Hippocampal formation (tissue), 2 donors: ENCODE measurements at places on chromosomes 11 and 22.

DNA sequence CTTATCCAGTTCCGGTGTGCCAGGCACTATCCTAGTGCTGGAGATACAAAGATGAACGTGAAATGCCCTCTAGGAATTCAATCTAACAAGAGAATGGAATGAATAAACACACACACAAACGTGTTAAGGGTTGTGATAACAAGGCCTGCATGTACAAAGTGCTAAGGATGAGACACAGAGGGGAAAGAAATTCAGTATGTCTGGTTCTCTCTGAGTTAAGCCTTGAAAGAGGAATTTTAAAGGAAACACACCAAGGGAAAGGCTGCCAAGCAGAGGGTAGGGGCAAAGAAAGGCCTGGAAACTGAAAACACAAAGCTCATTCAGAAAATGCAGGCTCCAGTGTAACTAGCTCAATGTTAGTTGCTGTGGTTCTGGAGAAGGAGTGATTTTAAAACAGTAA lies 4.2 kb downstream of the CHKA start:
- no peak for DNase-seq

- no peak for DNase-seq
These were observed 562 bp downstream of the ZBED4 start for GRCh38 chr22:49853981-49854831.

- no peak for DNase-seq
These were observed 2.6 kb downstream of the NPTXR start for GRCh38 chr22:38841211-38841610.

DNA sequence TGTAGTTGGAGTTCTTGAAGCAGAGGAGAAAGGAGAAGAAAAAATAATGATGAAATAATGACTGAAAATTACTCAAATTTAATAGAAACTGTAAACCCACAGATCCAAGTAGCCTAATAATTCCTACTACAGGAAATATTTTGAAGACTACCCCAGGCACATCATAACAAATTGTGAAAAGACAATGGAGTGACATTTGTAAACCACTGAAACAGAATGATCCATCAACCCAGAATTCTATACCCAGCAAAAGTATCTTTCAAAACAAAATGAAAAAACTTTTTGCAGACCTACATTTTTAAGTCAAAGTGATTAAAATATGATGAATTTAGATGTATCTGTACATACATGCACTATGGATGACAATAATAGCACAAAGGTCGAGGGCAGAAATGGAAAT lies 194.6 kb downstream of the TMEM135 start:
- no peak for DNase-seq

- DNase-seq, result no peak
These were observed 42.8 kb upstream of the CCND1 start for GRCh38 chr11:69598147-69598546.

DNA sequence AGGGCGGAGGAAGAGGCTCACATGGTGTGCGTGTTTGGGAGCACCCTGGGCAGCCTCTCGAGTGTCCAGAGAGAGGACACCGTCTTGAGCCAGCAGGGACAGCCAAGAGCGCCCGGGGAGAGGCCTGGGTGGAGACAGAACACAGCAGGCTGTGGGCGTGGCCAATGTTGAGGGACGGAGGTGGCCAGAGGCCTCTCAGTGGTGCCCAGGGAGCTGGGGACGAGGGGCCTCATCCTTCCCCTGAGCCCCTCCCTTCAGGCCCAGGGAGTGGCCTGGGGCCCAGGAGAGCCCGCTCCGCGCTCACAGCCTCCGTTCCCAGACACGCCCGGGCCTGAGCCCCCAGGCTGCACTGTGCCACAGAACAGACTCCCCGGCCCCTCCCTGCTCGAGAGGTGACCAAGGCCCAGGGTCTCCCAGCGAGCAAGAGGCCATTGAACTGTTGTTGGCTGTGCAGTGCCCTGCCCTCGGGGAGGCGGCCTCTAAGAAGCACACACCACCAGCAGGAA lies 48.4 kb downstream of the CDKN1C start:
- no peak for DNase-seq

DNA sequence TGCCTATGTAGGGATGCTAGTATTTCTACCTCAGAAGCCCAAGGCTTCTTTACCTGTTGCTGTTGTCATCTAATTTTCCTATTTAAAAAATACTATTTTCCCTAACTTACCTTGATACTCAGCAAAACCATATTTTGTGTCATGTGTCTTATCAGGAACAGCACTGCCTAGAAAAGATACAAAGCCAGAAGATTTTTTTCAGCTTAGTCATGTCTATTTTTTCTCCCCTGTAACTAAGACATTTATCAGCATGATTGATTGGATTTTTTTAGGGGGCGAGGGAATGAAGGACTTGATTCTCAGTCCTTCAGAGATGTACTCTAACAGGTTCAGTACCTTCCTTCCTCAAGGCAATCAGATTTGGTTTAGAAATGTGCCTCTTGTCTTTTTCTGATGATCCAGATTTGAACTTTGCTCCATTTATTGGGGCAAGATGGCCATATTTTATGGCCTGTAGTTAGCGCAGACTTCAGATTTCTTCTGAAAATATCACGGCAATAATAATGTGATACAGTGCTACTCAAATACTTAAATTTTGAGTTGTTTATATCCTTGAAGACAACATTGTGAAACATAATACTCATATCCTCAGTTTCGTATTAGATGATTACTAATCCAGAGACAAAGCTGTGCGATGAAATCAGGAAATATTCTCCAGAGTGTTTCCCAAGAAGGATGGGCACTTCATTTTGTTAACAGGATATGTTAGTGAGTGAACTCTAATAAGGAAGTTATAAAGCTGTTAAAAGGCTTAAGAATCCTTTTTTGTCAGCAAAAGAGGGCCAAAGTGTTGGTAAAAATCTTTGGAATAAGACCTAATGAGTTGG lies 3.8 kb upstream of the PIK3IP1 start:
- no peak for DNase-seq

DNA sequence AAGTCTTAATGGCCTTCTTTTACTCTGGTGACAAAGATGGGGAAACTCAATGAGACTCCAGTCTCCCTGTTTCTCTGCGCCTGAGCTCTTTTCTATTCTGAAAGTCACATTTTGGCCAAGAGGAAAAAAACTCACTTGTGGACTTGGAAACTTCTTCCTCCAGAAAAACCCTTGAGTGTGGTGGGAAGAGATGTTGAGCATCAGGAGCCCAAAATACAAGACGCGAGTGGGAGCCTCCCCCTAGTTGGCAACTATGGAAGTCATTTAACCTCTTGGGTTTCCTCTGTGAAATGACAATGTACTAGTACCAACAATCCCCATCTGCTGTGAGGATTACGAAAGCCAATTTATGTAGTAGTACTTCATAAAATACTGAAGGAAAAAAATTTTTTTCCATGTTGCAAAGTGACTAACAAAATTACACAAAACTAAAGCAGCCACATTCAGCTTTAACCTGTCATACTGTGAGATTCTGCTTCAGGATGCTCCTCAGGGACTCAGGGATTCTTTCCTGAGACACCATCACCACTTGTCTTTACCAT lies 524 bp upstream of the SLC25A17 start:
- no peak for DNase-seq

GRCh38 chr11:28743061-28743550 lies 634.9 kb downstream of the METTL15 start:
- no peak for DNase-seq
